Kidney capillary endothelial cell (primary cell): ENCODE measurements at places on chromosomes 5 and 9.
A peak's percentile ranks its signal among the peaks of the same experiment; 100 is the strongest.

GRCh38 chr9:131869348-131869747 is 129.5 kb upstream of the RAPGEF1 start:
- DNase-seq: no peak

GRCh38 chr9:93662952-93663572 is 86.7 kb downstream of the PHF2 start:
- no peak for DNase-seq

DNA sequence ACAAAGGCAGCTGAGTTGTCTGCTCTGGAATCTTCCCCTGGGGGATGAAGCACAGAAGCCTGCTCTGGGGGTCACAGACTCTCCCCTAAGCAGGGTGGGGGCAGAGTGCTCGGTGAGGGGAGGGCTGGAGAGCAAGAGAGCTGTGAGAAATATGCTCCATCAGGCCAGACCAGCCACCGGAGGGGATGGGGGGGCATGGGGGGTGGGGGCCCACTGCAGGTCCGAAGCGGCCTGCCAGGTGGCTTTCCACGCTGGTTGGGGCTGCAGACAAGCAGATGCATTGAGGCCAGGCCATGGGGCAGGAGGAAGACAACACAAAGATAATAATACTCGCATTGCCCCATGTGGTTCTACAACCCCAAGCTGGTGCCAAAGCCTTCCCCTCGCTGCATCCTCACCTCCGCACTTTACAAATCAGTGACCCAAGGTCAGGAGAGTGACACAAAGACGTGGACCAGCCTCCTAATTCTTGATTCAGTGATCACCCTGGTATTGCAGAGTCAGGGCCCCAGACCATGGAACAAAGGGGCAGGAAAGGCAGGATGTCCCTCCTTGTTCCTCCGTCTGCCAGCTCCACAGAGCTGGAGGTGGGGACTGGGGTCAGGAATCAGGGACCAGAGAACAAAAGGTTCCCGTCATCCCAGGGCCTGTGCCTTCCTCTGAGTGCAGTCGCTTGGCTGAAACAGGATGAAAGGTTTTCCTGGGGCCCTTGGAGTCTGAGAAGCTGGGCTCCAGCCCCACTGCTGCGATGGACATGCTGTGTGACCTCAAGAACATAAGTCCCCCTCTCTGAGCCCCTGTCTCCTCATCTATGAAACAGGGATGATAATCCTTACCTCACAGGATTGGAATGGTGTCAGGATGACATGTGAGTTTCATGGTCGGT is 37.2 kb upstream of the GABRP start:
- DNase-seq: peak; percentile 57

DNA sequence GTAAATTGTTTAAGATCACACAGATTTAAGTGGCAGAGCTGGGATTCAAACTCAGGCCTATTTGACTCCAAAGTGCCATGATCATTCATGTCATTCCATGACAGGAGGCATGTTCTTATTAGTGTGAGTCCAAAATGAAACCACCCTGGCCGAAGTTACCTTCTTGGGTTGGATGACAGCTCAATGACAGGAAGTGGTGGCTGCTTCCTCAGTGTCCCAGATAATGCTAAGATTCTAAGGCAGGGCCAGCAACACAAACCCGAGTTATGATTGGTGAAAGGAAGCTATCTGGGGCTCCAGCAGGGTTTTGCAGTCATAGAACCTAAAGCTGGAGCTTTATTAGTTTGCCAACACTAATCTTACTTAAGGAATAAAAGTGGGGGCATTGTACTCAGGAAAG is 340.4 kb downstream of the SLIT3 start:
- DNase-seq: no peak

DNA sequence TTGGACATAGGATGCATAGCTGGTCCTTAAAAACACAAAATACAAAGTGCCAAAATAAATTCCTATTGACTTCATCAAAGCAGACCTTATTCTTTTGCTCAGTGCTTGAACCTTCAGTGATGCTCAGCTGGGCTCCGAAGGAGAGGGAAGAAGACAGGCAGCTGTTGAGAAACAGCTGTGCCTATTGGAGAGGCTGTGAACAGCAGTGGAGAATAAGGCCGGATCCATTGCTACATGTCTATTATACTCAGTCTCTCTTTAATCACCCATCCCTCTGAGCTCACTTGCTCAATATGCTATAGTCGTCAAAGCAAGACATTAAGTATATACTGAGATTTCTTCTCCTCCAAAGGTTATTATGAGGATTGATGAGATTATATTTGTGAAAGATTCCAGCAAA is 174.4 kb downstream of the CHSY3 start:
- no peak for DNase-seq

DNA sequence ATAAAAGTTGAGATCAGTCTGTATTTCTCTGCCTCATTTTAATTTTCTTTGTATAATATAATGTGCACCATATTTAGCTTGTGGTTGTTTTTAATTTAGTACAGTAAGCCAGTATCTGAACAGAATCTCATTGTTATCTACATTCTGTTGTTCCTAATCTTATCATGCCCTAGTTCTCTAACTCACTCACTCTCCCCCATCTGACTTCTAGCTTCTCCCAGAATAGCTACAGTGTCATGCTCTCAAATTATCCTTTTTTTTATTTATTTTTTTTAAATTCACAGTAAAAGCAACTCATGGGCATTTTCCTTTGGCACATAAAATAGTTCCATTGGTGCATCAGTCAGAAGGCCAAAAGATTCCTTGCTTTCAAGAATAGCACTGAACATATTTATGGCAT is 156.6 kb downstream of the TRPM3 start:
- DNase-seq: no peak

- no peak for DNase-seq
Observed at GRCh38 chr9:111107141-111107540, 68.9 kb upstream of the LPAR1 start.
